Activated CD4-positive, alpha-beta T cell treated with anti-CD3 and anti-CD28 coated beads, Interleukin-2, amount 50 U/mL, for 24 hours (primary cell): ENCODE measurements at places on chromosomes 4 and X.

DNA sequence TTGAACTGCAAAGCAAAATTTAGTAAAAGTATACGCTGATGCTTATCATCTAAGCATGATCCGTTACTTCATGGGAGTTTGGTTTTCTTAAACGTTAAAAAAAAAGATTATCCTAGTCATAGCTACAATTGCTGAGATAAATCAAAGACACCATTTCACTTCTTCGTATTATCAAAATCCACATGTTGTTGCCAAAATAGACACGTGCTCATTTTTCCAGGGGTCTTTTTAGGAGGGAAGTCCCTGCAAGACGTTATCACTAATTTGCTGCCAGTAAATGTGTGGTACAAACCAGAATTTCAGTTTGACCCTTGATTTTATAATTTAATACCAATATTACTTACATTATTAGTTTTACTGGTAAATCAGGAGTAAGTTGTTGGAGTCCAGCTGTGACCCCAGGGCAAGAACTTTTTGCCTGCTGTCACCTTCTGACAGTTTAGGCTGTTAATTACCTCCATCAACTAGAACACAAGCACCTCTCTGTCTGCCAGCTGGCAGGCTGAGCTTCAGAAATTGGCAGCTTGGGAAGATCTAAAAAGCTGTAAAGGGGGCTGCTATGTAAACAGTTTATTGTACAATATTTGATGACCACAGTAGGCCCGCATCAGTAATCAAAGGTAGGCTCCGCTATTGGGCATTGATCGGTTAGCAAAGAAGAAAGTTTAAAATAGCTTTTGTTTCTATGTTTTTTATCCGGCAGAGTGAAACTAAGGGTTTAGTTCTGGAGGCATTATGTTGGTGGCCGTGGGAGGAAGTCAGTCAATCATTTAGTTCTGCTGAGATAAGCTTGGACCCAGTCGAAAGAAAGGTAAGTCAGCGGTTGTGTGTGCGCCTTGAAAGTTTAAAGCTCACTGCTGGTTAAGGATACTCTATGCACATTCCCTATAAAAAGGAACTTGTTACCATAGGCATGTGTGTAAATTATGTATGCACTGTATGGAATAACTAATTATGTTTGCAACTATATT lies 196.4 kb downstream of the FBXO8 start:
- no peak for DNase-seq

GRCh38 chrX:131828482-131828881 lies 194.6 kb upstream of the STK26 start:
- no peak for DNase-seq

DNA sequence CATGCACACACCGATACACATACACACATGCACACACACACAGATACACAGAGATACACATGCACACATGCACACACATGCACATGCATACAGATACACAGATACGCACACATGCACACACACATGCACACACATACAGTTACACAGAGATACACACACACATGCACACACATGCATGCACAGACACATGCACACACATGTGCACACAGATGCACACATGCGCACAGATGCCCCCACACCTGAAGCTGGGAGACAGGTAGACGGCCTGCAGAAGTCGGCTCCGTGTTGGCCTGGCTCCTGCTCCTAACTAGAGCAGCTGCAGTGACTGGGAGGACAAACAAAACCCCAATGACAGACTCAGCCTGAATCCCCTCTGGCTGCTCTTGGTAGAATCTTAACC lies 46.8 kb downstream of the PSAPL1 start:
- no peak for DNase-seq

GRCh38 chrX:40418146-40418812 lies 162.5 kb upstream of the ATP6AP2 start:
- no peak for DNase-seq

GRCh38 chrX:585115-585808 lies 45.3 kb upstream of the SHOX start:
- no peak for DNase-seq

DNA sequence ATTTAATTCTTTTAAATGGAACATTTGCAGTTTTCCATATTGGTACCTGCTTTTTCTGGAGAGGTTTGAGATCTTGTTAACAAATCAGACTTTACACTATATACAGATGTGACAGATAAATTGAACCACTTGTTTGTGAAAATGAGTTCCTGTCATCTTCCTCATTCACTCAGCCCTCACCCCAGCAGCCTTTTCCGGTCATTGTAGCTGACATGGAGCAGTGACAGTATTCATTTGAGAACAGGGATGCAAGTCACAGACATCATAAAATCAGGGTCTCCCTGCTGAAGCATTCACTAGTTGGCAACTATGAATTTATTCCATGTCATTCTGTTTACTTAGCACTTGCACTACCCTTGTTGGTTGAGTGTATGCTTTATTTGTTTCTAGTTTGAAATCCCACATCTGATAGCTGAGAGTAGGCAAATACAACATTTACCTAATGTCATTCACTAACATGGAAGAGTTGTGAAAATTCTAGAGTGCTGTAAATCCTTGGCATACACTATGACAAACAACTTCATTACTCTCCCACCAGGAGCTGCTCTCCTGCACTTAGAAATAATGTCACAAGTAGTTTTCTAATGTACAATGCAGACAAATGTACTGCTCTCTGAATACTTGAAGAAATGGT lies 78.9 kb downstream of the UGT8 start:
- no peak for DNase-seq

- DNase-seq = no peak
Measured at GRCh38 chrX:140064993-140065392, 99.7 kb upstream of the CXorf66 start.

- DNase-seq = no peak
Measured at GRCh38 chrX:9195199-9195880, 161.4 kb upstream of the FAM9B start.

GRCh38 chr4:168588916-168589531 lies 92.2 kb downstream of the PALLD start:
- no peak for DNase-seq

DNA sequence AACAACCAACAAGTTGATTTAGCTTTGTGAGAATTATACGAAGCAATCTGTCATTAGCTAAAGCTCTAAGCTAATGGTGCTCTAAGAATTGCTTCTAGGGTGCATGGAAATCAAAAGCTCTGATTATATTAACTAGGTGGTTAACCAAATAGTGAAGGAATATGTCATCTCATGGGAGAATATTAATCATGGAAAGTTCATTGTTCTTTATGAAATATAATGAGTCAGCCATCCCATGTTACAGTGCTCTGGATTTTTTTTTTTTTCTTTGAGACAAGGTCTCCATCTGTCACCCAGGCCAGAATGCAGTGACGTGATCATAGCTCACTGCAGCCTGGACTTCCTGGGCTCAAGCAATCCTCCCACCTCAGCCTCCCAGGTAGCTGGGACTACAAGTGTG lies 10.5 kb downstream of the DCAF8L2 start:
- no peak for DNase-seq

DNA sequence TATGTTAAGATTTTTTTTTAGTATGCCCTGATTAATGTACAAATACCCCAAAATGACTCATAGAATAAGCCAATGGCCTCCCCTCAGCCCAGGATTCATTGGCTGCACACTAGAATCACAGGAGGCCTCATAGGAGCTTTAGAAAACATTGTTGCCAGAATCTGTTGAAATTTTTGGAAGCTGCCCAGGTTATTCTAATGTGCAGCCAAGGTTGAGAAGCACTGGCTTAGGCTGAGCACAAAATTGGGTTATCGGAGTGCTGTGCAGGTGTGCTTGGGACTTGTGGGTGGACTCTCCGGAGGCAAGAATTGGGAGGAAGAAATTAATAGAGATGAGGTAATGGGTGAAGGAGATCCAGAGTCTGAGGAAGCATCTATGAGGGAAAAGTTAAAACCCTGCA lies 41.3 kb upstream of the VCX start:
- DNase-seq = no peak

- no peak for DNase-seq
Measured at GRCh38 chr4:176499518-176499917, 179.8 kb downstream of the SPCS3 start.

GRCh38 chr4:113695328-113696169 lies 66.0 kb downstream of the CAMK2D start:
- DNase-seq = no peak

DNA sequence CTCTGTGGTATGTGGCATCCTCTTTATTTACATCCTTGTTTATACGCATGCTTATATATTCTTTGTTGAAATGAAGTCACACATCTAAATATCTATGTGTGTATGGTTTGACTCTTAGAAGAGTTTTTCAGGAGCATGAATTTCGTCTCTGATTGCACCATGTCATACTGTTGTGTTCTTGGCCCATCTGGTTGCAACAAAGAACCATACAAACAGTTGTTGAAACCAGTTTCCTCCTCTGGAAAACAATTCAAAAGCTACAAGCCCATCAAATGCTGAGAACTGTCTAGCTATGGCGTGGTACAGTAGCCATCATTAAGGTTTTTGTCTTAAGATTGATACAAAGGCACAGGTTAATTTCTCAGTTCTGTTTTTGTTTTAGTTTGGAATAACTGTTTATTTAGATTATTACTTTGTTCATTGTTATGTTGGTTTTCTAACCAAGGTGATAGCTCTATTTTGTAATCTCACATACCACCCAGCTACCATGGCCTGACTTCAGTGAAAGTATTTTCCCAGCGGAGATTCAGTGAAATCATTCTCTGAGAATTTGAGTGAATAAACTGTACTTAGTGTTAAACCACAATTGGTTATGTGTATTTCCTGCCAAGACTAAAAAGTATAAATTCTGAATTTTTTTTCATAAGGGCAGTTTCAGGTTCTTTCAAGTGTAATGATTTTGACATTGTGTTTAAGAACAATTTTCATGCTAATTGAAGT lies 91.0 kb downstream of the ARHGAP24 start:
- DNase-seq = no peak

GRCh38 chr4:24226023-24226422 lies 336.2 kb upstream of the PPARGC1A start:
- no peak for DNase-seq
